Stimulated activated CD4-positive, alpha-beta T cell treated with anti-CD3 and anti-CD28 coated beads, Interleukin-1b, Interleukin-23, amount 100 ng/mL, for 24 hours (primary cell): ENCODE measurements at places on chromosomes 2 and 18.

DNA sequence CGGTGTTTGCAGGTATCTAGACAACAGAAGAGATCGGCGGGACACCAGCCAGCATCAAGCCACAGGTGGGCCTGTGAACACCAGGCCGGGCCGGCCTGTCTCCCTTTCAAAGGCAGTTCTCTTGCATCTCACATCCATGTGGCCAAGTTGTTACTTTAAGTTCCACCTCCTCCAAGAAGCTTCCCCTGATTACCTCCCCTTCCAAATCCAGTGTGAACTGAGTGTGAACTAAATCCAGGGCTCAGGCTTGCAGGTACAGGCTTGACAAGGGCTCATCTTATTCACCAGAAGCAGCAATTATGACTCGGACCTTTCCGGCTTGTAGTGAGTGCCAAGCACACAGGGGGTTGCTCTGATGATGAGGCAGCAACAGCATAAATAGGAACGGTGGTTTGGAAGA is 3.9 kb downstream of the CRACDL start:
- DNase-seq, result no peak

DNA sequence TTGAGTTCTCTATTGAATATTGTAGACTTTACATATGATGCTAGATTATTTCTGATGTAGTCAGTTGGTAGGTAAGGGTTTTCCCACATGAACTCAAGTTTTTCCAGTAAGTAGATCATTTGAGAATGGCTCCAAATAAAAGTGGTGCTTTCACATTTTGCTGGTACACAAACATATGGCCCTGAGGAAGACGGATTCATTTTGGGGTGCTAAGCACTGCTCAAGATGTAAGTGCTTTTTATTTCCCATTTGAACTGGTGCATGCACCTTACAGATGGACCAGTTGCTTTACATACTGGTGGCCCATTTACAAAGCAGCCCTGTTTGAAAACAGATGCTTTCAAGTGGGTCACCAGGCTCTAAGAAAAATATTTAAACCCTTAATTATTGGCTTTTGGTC is 266.7 kb downstream of the MEIS1 start:
- DNase-seq, result no peak

GRCh38 chr2:216465579-216466195 is 33.0 kb upstream of the RPL37A start:
- no peak for DNase-seq

DNA sequence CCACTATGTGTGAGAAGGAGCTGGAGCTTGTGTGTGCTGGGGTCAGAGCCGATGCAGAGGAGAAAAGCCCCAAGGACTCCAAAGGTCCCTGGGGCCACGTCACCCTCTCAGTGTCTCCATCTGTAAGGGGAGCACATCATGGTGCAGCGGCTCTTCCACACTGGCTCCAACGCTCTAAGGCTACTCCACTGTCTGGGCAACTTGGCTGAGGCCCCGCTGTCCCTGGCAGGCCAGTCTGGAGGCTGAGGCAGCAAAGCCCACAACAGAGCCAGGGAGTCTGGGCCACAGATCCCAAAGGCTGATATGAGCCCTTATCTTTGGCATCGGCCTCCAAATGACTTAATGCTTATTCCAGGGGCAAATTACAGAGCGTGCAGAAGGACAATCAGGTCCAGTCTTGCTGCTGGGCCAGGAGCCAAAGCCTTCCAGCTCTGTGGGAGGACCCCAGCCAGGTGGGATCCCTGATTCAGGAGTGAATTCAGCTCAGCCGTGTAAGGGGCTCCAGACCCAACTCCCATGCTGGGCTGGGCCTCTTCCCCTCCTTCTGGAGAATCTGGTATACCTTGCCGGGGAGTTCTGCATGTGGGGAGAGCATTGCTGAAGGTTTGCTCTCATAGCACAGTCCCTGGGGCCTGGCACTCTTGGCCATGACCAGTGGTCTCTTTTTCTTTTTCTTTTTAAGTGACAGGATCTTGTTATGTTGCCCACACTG is 1.8 kb upstream of the DUSP2 start:
- DNase-seq, result no peak
